H9 (cell line): ENCODE measurements at places on chromosomes 4 and X.

GRCh38 chr4:134708026-134708425, 506.4 kb upstream of the PABPC4L start:
- no peak for DNase-seq

GRCh38 chr4:129822701-129823100, 726.7 kb downstream of the C4orf33 start:
- DNase-seq = no peak

DNA sequence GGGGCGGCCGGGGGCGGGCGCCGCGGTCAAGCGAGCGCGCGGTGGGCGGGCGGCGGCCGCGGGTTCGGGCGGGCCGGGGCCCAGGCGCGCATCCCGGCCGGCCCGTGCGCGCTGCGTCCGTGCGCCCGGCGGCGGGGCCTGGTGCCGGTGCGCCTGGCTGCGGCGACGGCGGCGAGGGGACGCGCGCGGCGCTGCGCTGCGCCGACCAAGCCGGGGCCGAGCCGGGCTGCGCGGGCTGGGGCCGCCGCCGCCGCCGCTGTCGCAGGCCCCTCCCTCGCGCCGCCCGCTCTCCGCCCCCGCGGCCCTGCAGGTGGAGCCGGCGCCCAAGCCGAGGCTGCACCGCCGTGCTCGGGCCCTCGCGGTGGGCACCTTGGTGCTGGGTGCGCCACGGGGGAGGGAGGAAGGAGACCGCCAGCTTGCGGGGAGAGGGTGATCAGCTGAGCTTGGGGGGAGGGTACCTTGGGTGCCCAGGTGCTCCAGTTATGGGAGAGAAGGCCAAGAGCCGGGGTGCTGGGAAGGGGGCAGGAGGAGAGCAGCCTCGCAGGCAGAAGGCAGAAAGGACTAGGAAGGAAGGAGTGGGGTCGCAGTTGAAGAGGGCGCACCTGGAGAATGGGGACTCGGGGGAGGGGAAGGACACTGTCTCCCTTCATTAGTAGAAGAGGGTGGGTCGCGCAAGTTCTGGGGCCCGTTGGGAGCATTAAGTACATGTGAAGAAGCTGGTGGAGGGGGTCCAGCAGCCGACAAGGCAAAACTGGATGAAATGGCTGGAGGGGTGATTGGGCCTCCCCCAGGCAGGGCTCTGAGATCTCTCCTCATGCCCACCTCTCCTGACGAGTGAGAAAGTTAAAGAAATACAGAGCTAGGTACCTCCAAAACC, at the start of gene PPP2R2C:
Gene PPP2R2C, minus strand, starts transcription at position 228 of the 877 bp plus-strand sequence. CDS start 385 bp downstream, outside the sequence.
- DNase-seq = peak; percentile 42

DNA sequence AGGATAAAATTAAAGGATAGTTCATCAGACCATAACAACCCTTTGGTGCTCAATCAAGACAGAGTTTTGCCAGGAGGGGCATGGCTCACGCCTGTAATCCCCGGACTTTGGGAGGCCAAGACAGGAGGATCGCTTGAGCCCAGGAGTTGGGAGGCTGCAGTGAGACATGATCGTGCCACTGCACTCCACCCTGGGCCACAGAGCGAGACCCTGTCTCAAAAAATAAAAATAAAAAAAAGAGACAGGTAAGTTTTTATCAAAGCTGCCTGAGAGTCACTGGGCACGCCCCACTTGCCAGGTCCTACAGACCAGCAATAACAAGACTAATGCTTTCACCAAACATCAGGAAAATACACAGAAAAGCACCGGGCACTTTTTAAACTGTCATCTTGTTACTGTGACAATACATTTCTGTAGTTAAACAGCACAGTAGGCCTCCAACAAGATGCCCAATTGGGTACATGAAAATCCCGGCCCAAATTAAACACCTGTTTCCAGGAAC, 765 bp downstream of the CFAP97 start:
- DNase-seq = no peak

DNA sequence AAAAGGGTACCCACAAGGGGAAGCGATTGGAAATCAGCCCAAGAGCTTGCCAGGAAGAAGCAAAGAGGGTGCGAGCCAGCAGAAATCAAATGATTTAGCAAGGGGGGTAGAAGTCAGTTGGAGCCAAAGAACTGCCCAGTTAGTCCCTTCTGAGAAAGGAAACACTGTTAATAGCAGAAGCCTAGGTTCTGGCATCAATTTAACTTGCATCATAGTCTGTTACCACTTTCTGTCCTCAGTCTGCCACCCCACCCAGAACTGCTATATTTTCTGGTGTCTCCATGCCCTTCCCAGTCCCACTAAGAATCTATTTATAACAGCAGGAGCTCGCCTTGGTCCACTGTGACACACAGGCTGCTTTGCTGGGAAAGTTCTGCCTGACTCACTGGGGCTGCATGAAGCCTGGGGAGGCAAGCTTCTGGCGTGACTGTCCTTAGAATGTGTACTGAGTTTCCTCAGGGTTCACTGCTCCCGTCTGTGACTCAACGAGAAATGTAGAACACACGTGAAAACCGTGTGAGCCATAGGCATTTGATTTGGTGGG, 157.8 kb upstream of the TTC29 start:
- DNase-seq = no peak

GRCh38 chrX:37834937-37835336, 12.4 kb downstream of the DYNLT3 start:
- DNase-seq = no peak

DNA sequence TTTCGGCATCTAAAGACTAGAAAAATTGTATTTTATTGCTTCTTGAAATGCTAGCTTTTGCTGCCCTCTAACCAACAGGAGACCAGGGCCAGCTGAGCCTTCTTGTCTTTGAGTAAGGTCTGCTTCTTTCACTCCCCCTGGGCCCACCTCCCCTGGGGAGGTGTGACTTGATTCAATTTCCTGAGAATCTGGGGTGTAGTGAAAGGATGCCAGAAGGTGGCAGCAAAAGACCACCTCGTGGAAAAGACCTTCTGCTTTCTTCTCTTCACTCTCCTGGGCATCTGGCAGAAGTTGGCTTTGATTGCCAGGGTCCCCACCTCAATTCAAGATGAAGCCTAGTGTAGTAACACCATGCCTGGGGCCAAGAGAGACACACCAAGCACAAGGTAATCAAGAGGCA, 96.5 kb upstream of the MAOA start:
- DNase-seq = peak; percentile 77

GRCh38 chr4:149605601-149606378, 209.9 kb downstream of the IQCM start:
- no peak for DNase-seq

DNA sequence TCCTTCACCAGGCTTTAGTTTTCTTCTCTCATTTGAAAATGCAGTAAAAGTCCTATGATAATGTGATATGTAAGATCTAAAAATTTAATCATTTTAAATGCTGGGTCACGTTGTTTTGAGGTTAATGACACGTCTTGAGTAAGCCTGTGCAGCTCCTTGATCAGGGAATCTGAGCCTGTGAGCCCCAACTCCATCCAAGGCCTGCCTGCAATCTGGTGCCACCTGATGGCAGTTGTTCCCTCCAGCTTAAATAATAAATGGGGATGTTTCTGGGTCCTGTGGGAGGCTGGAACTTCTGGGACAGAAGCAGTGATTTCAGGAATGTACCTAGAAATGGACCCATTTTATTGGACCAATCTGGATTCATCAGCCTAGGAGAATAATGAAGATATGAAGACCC, 455.4 kb upstream of the ADGRL3 start:
- peak; percentile 38 for DNase-seq

DNA sequence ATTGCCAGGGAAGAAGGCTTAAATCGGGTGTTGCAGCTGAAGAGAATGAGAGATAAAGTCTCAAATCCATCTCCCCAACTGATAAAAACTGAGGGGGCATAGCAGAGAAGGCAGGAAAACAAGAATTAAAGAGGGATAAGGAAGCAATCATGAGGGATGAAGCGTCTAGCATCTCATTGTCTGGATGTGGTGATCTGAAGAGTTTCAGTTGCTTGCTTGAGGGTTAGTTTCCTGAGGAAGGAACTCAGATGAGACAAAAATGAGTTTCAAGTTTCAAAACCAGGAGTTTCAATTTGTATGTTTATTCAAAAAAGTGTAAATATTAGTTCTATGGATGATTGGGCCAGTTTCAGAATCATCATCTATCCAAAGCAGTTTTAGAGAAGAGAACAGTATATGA, 496.9 kb downstream of the RAB28 start:
- DNase-seq = no peak

- peak; percentile 69 for DNase-seq
Observed at GRCh38 chr4:185396724-185397385, at the start of gene ANKRD37. Gene ANKRD37, plus strand, starts transcription at chr4:185396841. Its CDS starts 83 bp downstream, at chr4:185396924.

- peak; percentile 71 for DNase-seq
Observed at GRCh38 chr4:22515145-22515887, 550 bp downstream of the ADGRA3 start.

DNA sequence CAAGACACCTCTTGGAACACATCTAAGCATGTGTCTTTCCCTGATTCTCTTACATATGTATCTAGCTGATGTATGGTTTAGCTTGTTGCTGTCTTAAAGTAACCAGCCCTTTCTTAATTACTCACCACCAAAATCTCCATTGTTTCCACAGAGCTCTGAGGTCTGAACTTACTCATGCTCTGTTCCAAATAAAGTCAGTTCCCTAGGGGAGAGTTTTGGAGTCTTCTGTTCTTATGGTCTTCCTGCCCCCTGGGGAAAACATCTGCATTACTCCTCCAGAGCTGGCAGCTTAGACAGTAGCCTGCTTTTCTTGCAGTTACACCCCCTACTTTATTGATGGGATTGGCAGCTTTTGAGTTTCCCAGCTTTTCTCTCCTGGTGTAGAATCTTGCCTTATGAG, 125.8 kb downstream of the EDA start:
- DNase-seq = no peak

DNA sequence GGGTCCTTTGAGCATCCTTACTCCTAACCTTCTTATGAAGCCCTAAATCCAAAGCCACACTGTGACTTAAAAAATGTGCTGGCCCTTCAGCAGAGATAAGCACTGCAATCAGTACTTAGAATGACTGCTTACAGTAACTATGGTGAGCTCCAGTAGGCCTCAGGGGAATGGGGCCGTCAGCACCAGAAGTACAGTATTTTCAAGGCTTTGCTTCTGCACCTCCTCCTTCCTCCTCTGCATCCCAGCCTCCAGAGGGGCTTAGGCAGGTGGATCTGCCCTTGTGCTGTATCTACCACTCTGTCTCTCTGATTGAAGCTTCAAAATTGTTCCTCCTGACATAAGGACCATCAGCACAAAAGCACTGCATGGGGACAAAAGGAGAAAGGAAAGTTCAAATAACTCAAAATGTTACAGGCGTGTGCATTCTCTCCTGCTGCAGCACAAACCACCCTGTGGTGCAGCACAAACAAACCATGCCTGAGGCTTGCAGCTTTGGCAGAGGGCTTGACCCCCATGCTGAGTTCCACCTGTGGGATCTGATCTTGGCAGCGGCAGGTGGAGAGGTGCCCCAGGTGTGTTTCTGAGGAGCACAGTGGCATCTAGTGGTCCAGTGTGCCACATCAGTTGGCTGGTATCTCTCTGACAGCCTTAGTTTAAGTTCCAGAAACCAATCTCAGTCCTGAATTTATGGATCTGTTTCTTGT, 164.7 kb downstream of the SOWAHB start:
- DNase-seq = peak; percentile 55

GRCh38 chr4:80079255-80079923, 6.4 kb upstream of the ANTXR2 start:
- no peak for DNase-seq
